ENCODE measurements at places on chromosomes 12 and 14. TPM values are rescaled to one million over a fixed set of nuclear protein-coding genes. Genes with fewer than 3 reads are reported as not detected.

Gene SLC17A8
- not detected for polyA plus RNA-seq

Gene SIX4
- not detected for polyA plus RNA-seq

Gene CEP170B
- polyA plus RNA-seq: 0.05 TPM

Gene CACNA2D4
- 5.7 TPM for polyA plus RNA-seq

Gene KLRB1
- polyA plus RNA-seq: 1.9 TPM

Gene AACS
- 17.2 TPM for polyA plus RNA-seq

Gene SDS
- polyA plus RNA-seq: not detected

Gene RSRC2
- 56.1 TPM for polyA plus RNA-seq

Gene PZP
- not detected for polyA plus RNA-seq

Gene TCP11L2
- 43.2 TPM for polyA plus RNA-seq

Gene MGAT4C
- polyA plus RNA-seq: not detected

Gene NEMF
- 36.8 TPM for polyA plus RNA-seq
